ENCODE measurements at places on chromosomes 2 and 18.

DNA sequence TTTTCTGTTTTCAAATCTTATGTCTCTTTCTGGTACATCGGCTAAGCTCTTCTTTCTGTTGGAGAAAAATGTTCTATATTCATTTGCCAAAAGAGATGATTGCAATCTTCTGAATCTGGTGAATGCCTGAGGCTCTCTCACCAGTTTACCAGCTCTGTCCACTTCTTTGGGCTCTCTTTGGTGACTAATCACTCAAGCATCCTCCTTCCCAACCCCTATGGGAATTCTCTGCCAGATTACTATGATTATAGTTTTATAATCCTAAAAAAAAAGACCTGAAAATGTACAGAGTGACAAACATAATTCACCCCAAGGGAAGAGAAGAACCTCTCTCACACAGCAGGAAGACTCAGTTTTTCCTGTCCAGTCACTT, 187.3 kb downstream of the CAMKMT start:
- no peak for DNase-seq

GRCh38 chr2:74093840-74094239, 53.9 kb downstream of the BOLA3 start:
- DNase-seq = no peak

GRCh38 chr2:136538489-136538888, 226.9 kb upstream of the THSD7B start:
- no peak for DNase-seq

DNA sequence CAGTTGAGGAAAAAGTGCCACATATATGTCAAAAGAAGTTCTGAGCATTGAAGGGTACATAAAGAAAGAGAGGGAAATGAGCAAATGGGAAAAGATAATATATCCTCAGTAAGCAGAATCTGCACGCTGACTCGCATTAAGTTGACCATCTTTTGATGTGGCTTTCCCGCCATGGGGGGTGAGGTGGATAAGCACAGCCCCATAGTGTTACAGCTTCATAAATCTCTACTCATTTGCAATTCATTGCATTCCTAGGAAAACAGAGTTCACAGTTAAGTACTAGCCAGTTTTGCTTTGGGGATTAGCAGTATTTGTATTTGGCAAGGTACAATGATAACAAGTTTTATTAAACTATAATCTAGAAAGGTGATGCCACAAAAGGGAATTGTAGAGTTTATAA, 814.2 kb downstream of the LRP1B start:
- no peak for DNase-seq

Measured in stimulated activated CD8-positive, alpha-beta memory T cell treated with anti-CD3 and anti-CD28 coated beads, Interleukin-15, amount 100 ng/mL, for 24 hours (primary cell).